Thoracic aorta (tissue), 2 donors: ENCODE measurements at places on chromosomes 4 and X. TPM values are rescaled to one million over a fixed set of nuclear protein-coding genes. Genes with fewer than 3 reads are reported as not detected.
A peak's percentile ranks its signal among the peaks of the same experiment; 100 is the strongest.

HSFX2 gene
- 1.3 TPM for total RNA-seq

CXCL1 gene
- total RNA-seq = 8.7 TPM

TMPRSS11B gene
- not detected for total RNA-seq

CLIC2 gene
- total RNA-seq = 8.3 TPM

DNA sequence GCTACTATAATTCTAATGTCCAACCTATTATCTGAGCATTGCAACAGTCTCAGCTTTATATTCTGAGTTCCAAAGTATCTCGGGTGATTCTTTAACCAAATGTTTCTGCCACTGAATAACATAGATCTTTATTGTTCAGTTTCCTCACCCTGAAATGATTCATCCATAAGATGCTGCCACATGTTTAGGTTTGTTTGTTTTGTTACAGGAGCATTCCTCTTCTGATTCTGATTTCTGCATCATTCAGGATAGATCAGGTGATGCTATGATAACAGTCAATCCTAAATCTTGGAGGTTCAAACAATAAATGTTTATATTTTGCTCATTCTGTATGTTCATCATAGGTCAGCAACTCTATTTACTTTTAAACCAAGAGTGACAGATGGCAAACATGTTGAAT lies 927.6 kb downstream of the PCDH7 start:
- H3K4me3 ChIP-seq = no peak overlapping the region
- DNase-seq = no peak
- H3K36me3 ChIP-seq = no peaks in the 10 kb centered on the region

DNA sequence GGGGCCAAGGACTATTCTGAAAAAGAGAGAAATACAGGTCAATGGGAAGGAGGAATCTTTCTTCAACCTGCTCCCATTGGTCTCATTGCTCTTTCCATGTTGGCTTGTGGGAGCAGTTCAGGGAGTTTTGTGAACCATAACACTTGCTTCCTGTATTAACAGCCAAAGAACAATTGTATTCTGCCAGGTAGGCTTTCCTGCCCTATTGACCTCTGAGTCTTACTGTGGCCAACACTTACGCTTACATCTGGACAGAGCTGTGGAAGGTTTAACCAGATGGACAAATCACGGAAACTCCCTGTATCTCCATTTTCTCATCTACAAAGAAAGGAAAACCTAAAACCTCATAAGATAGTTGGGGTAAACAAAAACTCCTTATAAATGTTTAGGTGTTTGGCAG lies 30.7 kb downstream of the MID1IP1 start:
- DNase-seq = no peak
- no peaks in the 10 kb centered on the region for H3K36me3 ChIP-seq
- no peak overlapping the region for H3K4me3 ChIP-seq
- H3K27me3 ChIP-seq = no peaks in the 10 kb centered on the region

DNA sequence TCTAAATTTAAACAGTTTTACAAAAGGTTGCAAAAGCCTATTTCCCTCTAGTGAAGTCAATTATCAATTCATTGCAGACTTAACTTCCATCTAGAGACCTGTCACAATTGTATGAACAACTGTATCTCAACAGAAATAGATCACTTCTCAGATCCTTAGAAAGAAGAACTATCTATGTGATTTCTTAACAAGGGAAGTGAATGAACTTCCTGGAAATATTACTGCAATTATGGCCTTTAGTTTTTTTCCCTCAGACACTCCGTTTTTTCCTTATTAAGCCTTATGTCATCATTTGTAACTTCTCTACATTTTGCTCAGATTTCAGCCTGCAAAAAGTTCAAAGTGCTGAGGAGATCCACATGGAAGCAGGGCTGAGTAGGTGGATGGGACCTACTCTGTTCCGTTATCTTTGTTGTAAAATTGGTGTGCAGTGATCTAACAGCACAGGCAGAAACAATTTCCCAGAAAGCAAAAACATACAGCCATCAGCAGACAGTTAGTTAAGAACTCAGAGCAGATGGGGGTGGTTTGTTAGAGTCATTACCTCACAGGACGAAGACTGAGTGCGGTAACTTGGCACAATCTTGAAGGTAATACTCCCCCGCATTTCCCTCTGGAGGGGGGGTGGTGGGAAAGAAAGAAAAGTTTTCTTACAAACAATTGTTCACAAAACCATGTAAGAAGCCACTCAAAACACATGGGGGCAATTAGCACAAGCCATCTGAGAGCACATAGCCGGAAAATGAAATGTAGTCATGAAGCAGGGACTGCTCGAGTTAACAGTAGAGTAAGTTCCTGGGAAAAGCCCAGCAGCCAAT lies 112.3 kb downstream of the NYX start:
- H3K27me3 ChIP-seq = no peaks in the 10 kb centered on the region
- peak overlapping the region; percentile 9 for H3K4me3 ChIP-seq
- peaks cover 7% of the 10 kb centered on the region for H3K4me1 ChIP-seq
- H3K27ac ChIP-seq = peak overlapping the region; percentile 38

DNA sequence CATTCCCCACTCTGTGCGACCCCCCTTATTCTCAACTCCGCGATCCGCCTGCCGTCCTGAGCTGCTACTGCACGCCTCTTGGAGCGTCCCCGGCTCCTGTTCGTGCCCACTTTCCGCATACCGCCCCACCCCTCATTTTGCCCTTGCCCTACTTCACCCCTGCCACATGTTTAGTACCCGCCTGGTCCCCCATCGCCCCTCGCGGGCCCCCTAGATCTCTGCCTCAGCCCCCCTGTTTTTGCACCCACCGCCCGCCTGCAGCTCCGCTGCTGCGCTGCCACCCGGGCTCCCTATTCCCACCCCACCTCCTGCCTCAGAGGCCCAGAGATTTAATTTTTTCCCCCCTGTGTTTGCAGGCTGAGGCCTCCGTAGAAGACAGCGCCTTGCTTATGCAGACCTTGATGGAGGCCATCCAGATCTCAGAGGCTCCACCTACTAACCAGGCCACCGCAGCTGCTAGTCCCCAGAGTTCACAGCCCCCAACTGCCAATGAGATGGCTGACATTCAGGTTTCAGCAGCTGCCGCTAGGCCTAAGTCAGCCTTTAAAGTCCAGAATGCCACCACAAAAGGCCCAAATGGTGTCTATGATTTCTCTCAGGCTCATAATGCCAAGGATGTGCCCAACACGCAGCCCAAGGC lies 1.4 kb downstream of the MAGED1 start:
- peaks cover 9% of the 10 kb centered on the region for H3K36me3 ChIP-seq
- no peak for DNase-seq
- peaks cover 26% of the 10 kb centered on the region for H3K4me1 ChIP-seq

DNA sequence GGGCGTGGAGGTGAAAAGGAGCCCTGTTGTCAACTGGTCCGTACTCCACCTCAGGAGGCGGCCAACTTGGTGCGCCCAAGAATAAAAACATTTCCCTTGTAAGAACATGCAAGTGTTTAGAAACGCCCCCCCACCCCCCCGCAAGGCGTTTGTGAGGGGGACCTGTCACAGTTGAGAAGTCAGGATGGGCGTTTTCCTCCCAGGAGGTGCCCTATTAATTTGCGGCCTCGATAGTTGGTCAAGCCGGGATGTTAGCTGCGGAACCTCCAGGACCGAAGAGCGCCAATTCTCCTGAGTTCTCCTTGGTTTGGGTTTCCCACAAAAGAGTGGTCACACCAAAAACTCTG lies 651 bp upstream of the SAP30 start:
- DNase-seq = peak; percentile 60
- peak overlapping the region; percentile 96 for H3K27ac ChIP-seq
- H3K27me3 ChIP-seq = no peaks in the 10 kb centered on the region
- peaks cover 41% of the 10 kb centered on the region for H3K4me1 ChIP-seq

DNA sequence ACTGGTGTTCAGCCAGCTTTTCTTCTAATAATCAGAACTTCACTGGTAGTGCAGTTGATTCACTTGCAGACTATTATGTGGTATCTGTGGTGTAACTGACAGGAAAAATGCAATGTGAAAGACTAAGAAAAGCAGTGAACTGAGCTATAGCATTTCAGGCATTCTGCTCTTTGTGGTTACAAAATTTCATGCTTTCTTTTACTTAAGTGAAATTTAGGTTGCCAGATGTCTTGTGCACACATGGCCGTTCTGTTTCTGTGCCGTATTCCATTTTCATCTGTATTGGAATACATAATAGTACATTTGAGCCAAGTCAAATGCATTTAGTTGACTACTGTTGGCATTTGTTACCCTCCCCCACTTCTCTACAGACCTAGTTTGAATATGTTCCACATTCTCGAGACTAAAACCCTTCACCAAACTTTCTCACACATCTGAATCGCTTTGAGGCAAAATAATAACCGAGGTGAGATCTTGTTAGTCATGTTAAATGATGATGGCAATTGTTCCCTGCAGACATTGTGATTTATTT lies 8.2 kb downstream of the RTL3 start:
- no peak overlapping the region for H3K27ac ChIP-seq
- H3K36me3 ChIP-seq = no peaks in the 10 kb centered on the region
- H3K4me1 ChIP-seq = no peaks in the 10 kb centered on the region
- no peak for DNase-seq
- no peaks in the 10 kb centered on the region for H3K27me3 ChIP-seq
- no peak overlapping the region for H3K4me3 ChIP-seq

- no peaks in the 10 kb centered on the region for H3K4me1 ChIP-seq
- no peak overlapping the region for H3K27ac ChIP-seq
- no peak overlapping the region for H3K4me3 ChIP-seq
These were observed 42.4 kb downstream of the CD99L2 start for GRCh38 chrX:150856101-150856500.
